Putamen (tissue), 1 donor: ENCODE measurements at places on chromosomes 5 and 9.
A peak's percentile ranks its signal among the peaks of the same experiment; 100 is the strongest.

GRCh38 chr9:23686257-23686656, 139.8 kb downstream of the ELAVL2 start:
- DNase-seq, result no peak

GRCh38 chr5:128904805-128905567, 60.3 kb upstream of the SLC27A6 start:
- no peak for DNase-seq

GRCh38 chr5:53366245-53366644, 114.2 kb upstream of the FST start:
- DNase-seq, result no peak

GRCh38 chr5:78615697-78616096, 32.9 kb downstream of the LHFPL2 start:
- no peak for DNase-seq

DNA sequence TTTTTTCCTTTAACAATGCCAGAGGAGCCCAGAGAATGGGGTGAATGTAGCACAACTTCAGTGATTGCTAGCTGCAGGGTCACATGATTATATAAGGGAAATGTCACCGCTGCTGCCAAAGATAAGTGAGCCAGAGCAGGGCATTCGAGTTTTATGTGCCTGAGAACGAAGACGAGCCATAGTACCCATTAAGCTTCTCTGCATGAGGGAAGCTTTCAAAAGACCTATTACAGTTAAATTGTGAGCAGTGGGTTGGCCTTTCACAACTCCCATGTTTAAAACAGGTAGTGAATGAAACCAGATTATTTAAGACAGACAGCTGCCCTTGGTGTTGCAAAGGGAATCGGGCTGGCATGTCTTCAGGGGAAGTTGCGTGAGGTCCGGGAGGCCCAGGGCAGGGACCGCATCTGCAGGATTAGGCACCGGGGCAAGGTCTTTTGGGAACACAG, 82.4 kb upstream of the TNFAIP8 start:
- DNase-seq, result no peak

GRCh38 chr5:103433211-103433610, 129.4 kb downstream of the NUDT12 start:
- no peak for DNase-seq

DNA sequence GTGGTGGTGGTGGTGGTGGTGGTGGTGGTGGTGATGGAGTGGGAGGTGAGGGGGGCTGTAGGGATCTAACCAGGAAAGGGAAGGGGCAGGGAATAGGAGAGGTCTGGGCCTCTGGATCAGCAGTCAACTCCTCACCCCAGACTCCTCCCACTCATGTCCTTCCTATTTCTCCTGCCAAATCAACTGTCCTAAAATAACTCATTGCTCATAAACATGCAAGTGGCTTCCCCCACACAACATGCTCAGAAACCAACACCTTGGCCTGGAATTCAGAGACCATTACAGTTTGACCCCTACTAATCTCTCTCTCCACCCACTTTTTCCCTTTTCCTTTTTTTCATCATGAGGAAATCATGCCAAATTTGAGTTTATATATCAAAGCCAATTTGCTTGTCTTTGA, 8.4 kb upstream of the FSD1L start:
- no peak for DNase-seq

GRCh38 chr9:138112791-138113600, 235.4 kb downstream of the CACNA1B start:
- peak; percentile 62 for DNase-seq

GRCh38 chr9:134683714-134684374, 42.2 kb downstream of the COL5A1 start:
- no peak for DNase-seq

DNA sequence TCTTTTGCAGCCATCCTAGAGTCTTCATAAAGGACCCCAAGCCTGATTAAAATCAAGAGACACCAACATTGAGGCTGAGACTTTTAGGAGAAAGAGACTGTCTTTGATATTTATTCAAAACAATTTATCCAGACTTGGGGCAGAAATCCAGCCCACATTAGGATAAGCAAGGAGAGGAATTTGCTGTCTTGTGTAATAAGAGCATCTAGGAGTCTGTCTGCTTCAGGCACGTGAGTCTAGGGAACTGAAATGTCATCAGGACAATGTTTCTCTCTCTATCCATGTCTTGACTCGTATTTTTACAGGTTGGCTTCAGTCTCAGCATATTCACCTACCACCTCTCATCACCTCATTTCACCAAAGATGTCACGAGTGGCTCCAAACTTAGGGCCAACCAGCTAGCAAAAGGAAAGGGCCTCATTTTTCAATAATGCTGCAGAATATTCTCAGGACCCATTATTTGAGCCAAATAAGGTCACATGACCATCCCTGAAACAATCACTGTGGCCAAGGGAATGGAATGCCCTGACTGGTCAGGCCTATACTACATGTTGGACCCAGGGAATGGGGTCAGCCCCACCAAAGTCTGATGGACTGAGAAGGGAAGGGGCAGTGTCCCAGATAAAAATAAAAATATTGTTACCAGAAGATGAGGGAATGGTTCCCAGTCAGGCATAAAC, 70.3 kb upstream of the SAP30L start:
- no peak for DNase-seq

GRCh38 chr9:136558373-136558772, 12.5 kb upstream of the NOTCH1 start:
- DNase-seq, result no peak

- DNase-seq, result no peak
Measured at GRCh38 chr9:124038790-124039633, 27.4 kb downstream of the LHX2 start.

- DNase-seq, result no peak
Measured at GRCh38 chr5:130605234-130605633, 559.8 kb downstream of the HINT1 start.

GRCh38 chr9:6968271-6968670, 210.5 kb downstream of the KDM4C start:
- DNase-seq, result no peak

DNA sequence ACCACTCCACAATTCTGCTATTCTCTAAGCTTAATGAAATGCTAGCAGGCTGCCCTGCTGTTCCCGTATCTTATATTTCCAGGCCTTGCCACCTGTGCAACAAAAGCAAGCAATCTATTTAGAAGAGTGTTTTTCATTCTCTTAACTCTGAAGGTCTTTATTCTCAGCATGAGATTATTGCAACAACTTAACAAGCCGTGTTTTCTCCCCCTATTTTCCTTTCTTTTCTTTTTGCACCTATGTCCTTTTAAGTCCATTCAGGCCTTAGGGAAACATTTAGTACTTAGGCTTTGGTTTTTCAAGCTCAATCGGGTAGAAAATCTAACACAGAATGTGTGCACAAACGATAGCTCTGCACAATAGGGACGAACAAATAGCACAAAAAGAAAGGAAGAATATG, 89.6 kb upstream of the DMRTA1 start:
- no peak for DNase-seq

DNA sequence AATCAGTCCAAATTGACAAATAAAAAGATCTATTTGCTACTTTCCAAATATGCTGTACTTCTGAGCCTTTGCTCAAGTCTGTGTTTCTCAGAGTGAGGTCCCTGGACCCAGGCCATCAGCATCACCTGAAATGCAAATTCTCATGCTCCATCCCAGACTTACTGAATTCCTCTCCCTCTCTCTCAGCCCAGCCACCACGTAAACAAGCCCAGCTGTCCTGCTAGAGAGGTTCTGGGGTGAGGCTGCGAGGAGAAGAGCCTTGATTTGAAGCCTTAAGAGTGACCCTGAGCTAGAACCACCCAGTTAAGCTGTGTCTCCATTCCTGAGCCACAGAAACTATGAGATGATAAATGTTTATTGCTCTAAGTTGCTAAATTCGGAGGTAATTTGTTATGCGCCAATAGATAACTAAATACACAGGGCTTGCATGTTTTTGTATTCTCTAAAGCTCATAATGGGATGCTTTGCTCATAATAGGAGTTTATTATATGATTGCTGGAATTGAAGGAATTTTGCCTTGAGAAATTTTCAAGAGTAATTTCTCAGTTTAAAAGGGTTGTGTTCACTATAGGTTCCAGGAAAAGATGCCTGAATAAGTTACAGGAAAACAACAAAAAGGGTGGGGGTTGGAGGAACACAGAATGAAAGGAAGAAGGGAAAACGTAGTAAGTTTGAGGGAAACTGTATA, 98.9 kb upstream of the SPATA31D4 start:
- no peak for DNase-seq

DNA sequence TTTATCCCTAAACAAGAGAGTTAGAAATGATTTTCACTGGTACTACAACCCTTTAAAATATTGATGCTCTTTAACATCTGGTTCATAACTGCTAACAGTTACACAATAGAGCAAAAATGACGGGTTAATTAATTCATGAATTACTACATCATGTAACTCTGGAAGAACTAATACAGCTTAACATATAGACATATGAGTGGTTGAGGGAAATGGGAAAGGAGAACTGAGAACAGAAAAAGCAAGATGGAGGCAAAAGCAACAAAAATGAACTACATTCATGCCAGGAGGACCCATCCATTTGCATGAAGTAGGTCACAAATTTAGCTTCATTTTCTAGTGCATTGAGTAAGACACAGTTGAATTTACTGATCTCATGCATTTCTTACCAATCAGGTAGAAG, 61.8 kb downstream of the C9 start:
- DNase-seq, result no peak

DNA sequence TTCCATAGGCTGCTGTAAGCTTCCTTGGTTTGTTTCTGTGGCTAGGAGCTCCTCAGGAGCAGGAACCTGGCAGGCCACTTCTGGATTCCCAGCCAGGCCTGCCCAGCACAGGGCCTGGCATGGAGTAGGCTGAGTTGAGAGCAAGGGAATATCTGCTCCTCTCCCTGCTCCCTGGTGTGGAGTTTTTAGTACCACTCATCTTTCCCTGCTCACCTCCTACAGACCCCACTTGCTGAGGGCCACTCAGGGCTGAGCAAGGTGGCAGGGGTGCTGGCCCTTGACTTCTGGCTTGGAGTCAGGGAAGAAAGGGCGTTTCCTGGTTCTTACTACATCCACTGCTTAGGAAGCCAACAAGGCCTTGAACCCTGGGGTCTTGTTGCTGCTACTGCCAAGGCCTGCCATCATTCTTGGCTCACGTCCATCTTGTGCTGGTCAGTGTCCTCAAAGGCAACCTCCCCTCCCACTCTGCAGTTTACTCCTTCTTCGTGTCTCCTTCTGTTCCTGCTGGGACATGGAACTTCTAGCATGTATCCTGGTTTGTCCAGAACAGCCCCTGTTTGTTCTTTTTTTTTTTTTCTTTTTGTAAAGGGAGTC, 54.9 kb downstream of the PSD2 start:
- DNase-seq, result no peak

GRCh38 chr9:2085716-2086115, 70.6 kb downstream of the SMARCA2 start:
- DNase-seq, result no peak

DNA sequence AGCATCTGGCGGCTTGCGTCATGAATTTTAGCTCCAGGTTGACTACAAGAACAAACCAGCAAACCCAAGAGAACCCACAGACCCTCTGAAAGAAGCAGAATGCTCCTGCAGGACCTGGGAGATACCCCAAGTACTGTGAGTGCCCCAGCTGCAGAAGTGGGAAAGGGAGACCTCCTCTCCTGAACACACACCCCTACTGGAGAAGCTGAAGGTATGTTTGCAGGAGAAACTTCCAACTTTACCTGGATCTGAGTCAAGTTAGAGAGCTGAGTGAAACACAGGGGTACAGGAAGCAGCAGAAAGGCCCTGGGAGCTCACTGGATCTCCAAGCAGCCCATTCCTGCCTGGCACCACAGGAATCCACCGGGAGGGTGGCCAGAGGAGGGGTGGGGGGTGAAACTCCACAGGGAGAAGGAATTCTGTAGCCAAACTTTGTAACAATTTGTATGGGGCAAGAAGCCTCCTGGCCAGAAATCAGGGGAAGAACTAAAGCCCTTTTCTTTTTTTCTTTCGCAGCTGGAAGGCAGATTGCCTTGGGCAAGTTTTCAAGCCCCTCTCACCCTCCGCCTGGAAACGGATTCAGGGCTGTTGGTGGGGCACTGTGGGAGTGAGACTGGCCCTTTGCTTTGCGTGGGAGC, 576.2 kb downstream of the BNC2 start:
- DNase-seq, result no peak
